HepG2 (cell line): ENCODE measurements at places on chromosomes 5 and 9. TPM values are rescaled to one million over a fixed set of nuclear protein-coding genes. Genes with fewer than 3 reads are reported as not detected.

GPX8 gene
- 0.32 and 0.33 TPM in 2 replicates for total RNA-seq

RELL2 gene
- total RNA-seq = 5.2 and 8.3 TPM in 2 replicates

ABO gene
- not detected in 2 replicates for total RNA-seq

PLAC8L1 gene
- total RNA-seq = not detected in 2 replicates

FIBCD1 gene
- total RNA-seq = 0.89 TPM in 1 of 2 replicates, not detected in the other

CCNO gene
- total RNA-seq = 0.07 TPM in 1 of 2 replicates, not detected in the other

FOXD4L6 gene
- total RNA-seq = 0.11 TPM in 1 of 2 replicates, not detected in the other

DBN1 gene
- 15.7 and 37.3 TPM in 2 replicates for total RNA-seq

SPATA31E1 gene
- not detected in 2 replicates for total RNA-seq

SLC36A2 gene
- not detected in 2 replicates for total RNA-seq

DNA sequence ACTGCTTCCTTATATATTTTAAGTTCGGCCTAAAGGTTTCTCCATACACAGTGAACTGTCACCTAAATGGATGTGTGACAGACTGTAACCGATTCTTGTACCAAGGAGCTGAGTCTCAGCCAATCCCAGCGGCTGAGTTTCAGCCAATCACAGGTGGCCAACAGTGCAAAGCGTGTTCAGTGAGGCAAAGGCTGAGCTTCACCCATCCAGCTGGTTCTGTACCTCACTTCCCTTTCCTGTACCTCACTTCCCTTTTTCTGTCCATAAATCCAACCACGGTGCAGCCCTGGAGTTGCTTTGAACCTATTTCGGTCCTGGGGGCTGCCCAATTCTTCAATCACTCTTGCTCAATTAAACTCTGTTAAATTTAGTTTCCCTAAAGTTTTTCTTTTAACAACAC is 15.7 kb upstream of the TBC1D9B start:
- H3K4me1 ChIP-seq = no peaks in the 10 kb centered on the region
- DNase-seq = no peak
- no peak overlapping the region for H3K27ac ChIP-seq

- H3K4me1 ChIP-seq = no peaks in the 10 kb centered on the region
- no peak for DNase-seq
- H3K27me3 ChIP-seq = no peaks in the 10 kb centered on the region
- no peaks in the 10 kb centered on the region for H3K36me3 ChIP-seq
Observed at GRCh38 chr9:12739014-12739652, 35.7 kb upstream of the LURAP1L start.

- no peak for DNase-seq
- peaks cover 25% of the 10 kb centered on the region for H3K4me1 ChIP-seq
- H3K4me3 ChIP-seq = no peak overlapping the region
- no peak overlapping the region for H3K27ac ChIP-seq
- H3K36me3 ChIP-seq = peaks cover 15% of the 10 kb centered on the region
- no peaks in the 10 kb centered on the region for H3K27me3 ChIP-seq
Observed at GRCh38 chr9:133785753-133786370, 47.7 kb upstream of the SARDH start.

DNA sequence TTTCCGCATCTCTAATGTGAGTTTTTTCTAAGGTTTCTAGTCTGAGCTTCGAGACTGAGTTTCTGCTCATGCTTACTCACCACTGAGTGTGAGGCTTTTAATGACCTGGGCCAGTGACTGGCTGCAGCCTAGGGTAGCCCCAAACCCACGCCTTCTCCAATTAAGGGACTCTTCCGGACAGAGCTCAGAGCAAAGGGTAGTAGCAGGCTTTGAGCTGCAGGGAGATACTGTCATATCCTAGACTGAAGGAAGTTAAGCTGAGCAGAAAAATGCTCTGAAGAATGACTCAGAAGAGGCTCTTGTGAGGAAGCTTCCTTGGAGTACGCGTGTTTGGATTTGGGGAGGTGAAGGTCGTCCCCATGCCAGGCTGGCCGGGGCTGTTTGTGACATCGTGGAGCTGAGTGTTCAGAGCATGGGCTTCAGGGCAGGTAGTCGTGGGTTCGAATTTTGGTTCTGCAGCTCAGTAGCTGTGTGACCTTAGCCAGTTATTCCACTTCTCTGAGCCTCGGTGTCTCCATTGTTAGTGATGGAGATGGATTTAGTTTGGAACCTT is 3.5 kb downstream of the USP20 start:
- no peak overlapping the region for H3K4me3 ChIP-seq
- DNase-seq = no peak
- peaks cover 13% of the 10 kb centered on the region for H3K4me1 ChIP-seq
- H3K27ac ChIP-seq = no peak overlapping the region

- no peak overlapping the region for H3K4me3 ChIP-seq
- H3K36me3 ChIP-seq = no peaks in the 10 kb centered on the region
- no peaks in the 10 kb centered on the region for H3K4me1 ChIP-seq
- no peaks in the 10 kb centered on the region for H3K27me3 ChIP-seq
- no peak overlapping the region for H3K27ac ChIP-seq
- DNase-seq = no peak
Observed at GRCh38 chr5:159049844-159050315, 49.8 kb downstream of the EBF1 start.

DNA sequence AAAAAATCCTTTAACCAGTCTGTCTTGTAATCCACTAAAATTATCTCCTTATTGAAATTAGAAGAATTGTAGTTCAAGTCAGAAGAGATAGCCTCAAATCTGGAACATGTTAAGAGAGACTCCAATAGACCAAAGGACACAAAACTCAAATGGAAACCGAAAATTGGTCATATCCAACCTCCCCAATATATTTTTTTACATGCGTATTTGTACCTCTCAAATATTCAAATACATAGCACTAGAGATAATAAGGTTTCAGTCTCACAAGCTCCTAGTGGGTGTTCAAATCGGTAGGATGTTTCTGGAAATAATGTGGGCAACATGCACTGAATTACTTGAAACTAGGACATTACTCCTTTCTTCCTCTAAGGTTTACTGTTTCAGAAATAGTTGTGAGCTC is 33.5 kb downstream of the EPB41L4A start:
- no peaks in the 10 kb centered on the region for H3K36me3 ChIP-seq
- no peaks in the 10 kb centered on the region; the same call in 1 of the 2 replicates for H3K27me3 ChIP-seq
- H3K4me1 ChIP-seq = no peaks in the 10 kb centered on the region

DNA sequence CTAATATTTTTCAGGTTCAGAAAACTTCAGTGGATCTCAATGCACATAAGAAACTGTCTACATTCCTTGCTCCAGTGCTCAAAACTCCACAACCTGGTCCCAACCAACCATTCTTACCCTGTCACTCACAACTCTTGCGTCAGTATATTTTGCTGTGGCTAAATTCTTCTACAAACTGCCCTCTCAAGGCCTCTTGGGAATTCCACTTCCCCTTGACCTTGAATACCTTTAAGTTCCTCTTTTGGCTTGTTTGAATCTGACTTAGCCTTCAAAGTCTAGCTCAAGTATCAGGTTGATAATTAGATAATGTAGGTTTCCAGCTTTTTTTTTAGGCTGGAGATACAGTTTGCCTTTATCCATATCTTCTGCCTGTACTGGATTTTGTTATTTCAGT is 128.3 kb downstream of the SLF1 start:
- no peaks in the 10 kb centered on the region for H3K27me3 ChIP-seq
- no peak overlapping the region for H3K4me3 ChIP-seq
- H3K4me1 ChIP-seq = no peaks in the 10 kb centered on the region
- no peaks in the 10 kb centered on the region for H3K36me3 ChIP-seq
- no peak for DNase-seq
- no peak overlapping the region for H3K27ac ChIP-seq

GRCh38 chr5:102040326-102040725 is 255.8 kb downstream of the SLCO4C1 start:
- H3K27me3 ChIP-seq = no peaks in the 10 kb centered on the region
- H3K27ac ChIP-seq = no peak overlapping the region
- H3K4me3 ChIP-seq = no peak overlapping the region
- no peaks in the 10 kb centered on the region for H3K4me1 ChIP-seq

DNA sequence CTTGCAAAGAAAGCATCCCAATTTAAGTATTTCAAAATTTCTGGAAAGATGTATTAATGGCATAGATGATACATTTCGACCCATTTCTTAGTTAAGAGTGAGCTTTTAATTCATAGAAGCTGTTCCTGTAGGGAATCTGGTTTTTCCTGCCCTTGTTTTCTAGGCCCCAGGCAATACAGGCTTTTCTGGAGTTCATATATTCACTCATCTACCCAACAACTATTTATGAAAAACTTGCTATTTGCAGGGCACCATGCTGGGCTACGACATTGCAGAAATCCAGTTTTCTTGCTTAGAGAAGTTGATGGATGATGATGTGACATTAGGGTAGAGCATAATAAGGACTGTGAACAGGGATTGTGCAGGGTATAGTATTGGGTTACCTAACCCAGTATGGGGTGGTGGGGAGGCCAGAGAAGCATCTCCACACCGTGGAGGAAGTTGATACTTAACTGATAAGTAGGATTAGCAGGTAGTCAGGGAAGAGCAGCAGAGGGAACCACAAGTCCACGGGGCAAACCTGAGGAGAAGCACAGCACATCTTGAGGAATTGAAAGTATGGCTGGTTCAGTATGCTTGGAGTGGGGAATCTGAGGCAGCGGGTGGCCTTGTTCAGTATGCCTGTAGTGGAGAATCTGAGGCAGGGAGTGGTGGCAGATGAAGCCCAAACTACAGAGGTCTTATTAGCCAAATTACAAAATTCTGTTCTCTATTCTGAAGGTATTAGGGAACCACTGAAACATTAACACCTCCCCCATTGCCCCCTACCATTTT is 247.5 kb downstream of the ARRDC3 start:
- no peaks in the 10 kb centered on the region for H3K27me3 ChIP-seq
- H3K4me1 ChIP-seq = no peaks in the 10 kb centered on the region
- no peak overlapping the region for H3K4me3 ChIP-seq
- no peaks in the 10 kb centered on the region for H3K36me3 ChIP-seq

GRCh38 chr9:82299870-82300269 is 311.3 kb downstream of the SPATA31D1 start:
- H3K27me3 ChIP-seq = no peaks in the 10 kb centered on the region
- no peak overlapping the region for H3K27ac ChIP-seq
- no peak for DNase-seq
- no peaks in the 10 kb centered on the region for H3K36me3 ChIP-seq
- no peaks in the 10 kb centered on the region for H3K4me1 ChIP-seq

DNA sequence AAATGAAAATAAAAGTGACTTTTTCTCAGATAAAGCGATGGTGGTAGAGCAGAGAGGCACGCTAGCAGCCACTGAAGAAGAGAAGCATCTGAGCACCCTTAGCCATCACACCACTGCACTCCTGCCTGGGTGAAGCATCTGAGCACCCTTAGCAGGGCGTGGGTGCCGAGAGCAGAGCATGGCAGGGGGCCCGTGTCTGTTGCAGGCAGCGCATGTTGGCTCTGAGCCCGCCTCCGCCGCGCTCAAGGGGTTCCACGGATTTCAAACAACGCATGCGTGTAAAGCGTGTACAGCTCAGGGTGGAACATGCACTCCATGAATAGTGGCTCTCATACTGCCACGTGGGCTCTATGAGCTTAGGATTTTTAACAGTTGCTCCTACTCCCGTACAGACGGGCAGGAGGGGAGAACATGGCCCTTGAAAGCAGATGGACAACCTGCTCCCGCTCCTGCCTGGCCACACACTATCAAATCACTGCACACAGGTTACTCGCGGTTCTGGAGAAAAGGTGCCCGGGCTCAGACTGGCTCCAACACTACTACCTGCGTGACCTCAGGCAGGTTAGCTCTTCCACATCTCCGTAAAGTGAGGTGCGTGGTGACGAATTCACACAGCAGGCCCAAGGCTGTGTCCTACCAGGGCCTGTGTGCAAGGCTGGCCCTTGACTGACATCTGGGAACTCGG is 12.1 kb downstream of the LRRC14B start:
- no peaks in the 10 kb centered on the region for H3K27me3 ChIP-seq
- no peaks in the 10 kb centered on the region for H3K4me1 ChIP-seq
- H3K4me3 ChIP-seq = no peak overlapping the region
- peaks cover 40% of the 10 kb centered on the region; the same call in 2 of the 3 replicates for H3K36me3 ChIP-seq
- DNase-seq = no peak
